ENCODE measurements at places on chromosomes 2 and 18. TPM values are rescaled to one million over a fixed set of nuclear protein-coding genes. Genes with fewer than 3 reads are reported as not detected.

- no peak for DNase-seq
Measured at GRCh38 chr2:216257089-216257488, 115.2 kb downstream of the MARCHF4 start.

GRCh38 chr2:64657411-64657810, 3.7 kb upstream of the SERTAD2 start:
- no peak for DNase-seq

DNA sequence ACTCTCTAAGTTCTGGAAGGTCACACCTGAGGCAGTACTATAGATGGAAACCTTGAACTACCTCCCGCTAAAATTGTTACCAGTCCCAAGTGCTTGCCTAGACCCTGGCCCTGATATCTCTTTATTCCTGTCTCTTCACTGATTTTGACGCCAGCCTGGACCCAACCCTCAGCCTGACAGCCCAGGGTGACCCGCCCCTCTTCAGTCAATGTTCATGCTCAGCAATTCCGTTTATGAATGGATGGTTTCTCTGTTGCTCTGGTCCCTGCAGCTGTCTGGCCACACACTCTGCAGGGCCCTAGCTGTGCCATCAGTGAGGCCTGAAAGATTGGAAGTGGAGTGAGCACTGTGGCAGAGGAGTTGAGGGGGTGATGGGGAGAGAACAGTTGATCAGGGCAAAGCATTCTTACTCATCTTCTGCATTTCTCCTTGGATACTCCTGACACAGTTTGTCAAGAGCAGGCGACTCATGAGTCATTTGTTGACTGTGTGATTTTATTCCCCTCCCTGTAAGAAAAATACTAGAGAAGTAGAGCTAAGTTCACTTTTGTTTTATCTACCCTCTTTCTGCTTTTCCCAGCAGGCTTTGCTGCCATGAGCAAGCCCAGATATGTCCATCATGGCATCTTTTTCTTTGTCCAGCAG, 46.0 kb downstream of the NPAS2 start:
- peak; percentile 91 for DNase-seq

The PGAP1 gene
- total RNA-seq: 4.5 TPM

GRCh38 chr2:46481198-46482193, 2.1 kb downstream of the TMEM247 start:
- peak; percentile 88 for DNase-seq

DNA sequence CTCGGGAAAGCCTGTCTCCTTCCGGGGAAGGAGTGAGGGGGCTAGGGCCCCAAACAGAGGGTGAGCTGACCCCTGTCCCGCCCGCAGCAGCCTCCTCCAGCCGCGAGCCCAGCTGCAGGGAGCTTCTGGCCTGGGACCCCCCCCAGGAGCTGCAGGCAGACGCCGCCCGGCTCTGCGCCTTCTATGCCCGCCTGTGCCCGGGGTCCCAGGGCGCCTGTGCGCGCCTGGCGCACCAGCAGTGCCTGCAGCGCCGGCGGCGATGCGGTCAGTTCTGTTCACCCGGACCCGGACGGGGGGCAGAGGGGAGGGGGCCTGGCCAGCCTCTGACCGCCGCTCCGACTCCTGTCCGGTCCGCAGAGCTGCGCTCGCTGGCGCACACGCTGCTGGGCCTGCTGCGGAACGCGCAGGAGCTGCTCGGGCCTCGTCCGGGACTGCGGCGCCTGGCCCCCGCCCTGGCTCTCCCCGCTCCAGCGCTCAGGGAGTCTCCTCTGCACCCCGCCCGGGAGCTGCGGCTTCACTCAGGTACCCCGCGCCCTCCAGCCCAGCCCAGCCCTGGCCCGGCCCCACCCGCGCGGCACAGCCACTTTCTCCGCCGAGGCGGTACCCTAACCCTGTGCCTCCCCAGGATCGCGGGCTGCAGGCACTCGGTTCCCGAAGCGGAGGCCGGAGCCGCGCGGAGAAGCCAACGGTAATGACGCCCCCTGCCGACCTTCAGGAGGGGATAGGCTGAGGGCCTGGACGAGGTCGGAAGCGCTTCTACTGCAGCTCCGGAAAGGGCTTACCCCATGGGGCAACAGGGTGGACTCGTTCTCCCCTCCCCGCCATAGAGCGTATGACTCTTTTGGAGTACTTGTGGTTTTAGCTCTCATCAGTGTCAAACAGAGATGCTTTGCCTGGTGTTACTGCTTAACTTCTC, 2.0 kb upstream of the CHRND start:
- peak; percentile 12 for DNase-seq

DNA sequence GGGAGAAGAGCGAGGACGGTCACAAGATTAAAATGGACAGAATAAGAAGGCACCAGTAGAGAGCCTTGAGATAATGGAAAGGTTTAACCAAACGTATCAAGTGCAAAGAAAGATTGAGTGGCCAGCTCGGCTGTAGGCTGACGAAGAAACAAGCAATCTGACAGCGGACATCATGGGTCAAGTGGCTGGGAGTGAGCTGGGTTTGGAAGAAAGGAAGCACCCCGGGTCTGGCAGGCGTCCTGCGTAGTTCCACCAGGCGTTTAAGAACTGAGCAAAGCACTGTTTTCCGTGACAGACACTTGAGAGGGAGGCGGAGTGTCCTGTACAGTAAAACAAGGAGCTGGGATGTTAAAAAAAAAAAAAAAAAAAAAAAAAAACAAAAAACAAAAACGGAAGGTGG, 27.1 kb downstream of the DAPL1 start:
- DNase-seq: no peak

The OR6B2 gene
- total RNA-seq: not detected

The TUBA4B gene
- total RNA-seq: not detected

The MAL gene
- total RNA-seq: 1.6 TPM

DNA sequence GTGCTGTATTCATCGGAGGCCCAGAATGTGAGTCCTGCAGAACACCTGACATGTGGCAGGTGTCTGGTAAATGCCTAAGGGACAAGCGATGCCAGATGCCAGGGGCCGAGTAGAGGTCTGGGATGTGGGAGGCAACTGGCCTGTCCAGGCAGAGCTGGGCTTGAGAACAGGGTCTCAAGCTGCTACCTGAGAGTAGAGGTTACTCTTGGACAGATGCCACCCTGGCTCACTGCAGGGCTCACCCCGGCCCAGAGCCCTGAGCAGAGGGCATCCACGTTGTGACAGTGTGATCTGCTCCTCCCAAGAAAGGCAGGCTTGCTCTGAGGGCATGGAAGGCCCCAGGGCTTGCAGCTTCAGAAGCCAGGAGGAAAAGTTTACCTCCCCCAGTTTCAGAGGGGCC, 692.0 kb upstream of the ID2 start:
- DNase-seq: no peak

- DNase-seq: no peak
Measured at GRCh38 chr2:182559623-182560022, 132.8 kb upstream of the PDE1A start.

GRCh38 chr18:64171576-64171975, 22.7 kb upstream of the LINC00305 start:
- peak; percentile 22 for DNase-seq

The ROCK1 gene
- total RNA-seq: 37.0 TPM

The UGT1A5 gene
- not detected for total RNA-seq

GRCh38 chr2:25174192-25174861, 5.9 kb upstream of the POMC start:
- no peak for DNase-seq

The CROCC2 gene
- total RNA-seq: not detected

The PRKCE gene
- total RNA-seq: 4.4 TPM

Data from PC-3 (cell line).